NAMALWA (cell line): ENCODE measurements at places on chromosomes 1 and 21.

DNA sequence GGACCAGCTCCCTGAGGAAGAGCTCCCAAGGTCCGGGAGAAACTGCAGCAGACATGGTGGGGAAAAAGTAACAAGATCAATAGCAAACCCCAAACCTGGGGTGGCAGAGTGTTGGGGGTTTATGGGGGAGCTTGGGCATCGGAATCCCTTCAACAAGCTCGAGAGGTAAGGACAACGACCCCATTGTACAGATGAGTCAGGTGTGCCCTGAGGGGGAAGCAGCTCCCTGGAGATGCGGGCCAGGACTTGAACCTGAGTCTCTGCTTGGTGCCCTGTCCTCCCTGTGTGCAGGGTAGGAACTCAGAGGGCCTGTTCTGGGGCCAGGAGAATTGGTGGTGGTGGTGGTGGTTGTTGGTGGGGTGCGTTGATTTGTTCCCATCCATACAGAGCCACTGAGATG, 125.4 kb downstream of the PTPRU start:
- DNase-seq: no peak

- DNase-seq: no peak
These were observed 31.5 kb downstream of the WARS2 start for GRCh38 chr1:119108988-119109387.

GRCh38 chr1:156241311-156241811, 623 bp upstream of the BGLAP start:
- no peak for DNase-seq

- DNase-seq: no peak
These were observed 20.6 kb upstream of the KIF26B start for GRCh38 chr1:245133995-245134715.

- DNase-seq: peak; percentile 36
These were observed 959 bp upstream of the SDC3 start for GRCh38 chr1:30909365-30910068.

- no peak for DNase-seq
These were observed 35.4 kb downstream of the KIAA0040 start for GRCh38 chr1:175157200-175157599.

DNA sequence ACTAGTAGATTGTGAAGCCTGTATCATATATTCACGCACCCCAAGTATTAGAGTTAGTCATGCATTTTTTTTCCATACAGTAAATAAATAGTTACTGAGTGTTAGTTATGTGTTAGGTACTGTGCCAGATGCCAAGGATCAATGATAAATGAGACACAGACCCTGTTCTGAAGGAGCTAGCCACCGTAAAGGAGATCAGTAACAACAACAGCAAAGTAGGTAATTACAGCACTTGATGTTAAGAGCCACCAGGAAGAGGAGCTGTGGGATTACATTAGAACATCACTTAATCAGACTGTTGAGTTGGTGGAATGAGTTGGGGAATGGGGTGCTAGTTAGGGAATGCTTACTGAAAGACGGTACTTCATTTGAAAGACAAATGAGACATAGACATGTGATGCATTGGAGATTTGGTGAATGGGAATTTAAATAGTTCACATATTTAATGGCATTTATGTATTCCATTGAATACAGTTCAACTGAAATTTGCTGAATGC, 21.0 kb downstream of the PRKAA2 start:
- no peak for DNase-seq

DNA sequence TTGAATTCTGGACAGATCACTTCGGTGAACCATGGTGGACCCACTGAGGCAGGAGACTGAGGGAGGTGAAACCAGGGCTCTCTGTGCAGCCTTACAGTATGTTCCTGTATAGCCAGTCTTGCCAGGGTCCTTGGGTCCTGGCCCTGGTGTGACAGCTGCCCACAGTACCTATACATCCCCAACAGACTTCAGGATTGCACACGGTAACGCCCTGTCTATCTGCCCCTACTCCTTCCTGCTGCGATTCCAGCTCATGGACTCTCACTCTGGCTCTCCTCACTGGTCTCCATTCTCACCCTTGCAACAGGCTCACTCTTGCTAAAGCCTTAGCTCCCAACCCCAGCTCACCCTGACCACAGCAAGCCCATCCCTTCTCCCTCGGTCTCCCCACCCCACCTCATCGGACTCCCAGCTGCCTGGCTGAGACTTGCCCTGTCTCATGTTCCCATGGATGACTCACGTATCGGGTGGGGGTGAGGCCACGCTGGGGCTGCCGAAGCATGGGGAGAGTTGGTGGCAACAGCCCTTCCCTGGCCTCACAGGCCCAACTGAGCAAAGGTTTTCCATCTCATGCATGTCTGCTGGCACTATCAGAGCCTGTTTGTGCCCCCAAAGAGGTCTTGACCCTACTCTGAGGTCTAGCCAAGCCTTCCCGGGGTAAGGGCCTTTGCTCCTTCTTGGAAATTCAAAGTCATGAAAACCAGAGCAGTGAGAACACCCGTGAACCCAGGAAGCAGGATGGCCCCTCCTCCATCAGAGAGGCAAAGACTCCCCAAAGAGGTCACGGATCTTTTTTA, 7.1 kb downstream of the PHLDA3 start:
- DNase-seq: no peak

DNA sequence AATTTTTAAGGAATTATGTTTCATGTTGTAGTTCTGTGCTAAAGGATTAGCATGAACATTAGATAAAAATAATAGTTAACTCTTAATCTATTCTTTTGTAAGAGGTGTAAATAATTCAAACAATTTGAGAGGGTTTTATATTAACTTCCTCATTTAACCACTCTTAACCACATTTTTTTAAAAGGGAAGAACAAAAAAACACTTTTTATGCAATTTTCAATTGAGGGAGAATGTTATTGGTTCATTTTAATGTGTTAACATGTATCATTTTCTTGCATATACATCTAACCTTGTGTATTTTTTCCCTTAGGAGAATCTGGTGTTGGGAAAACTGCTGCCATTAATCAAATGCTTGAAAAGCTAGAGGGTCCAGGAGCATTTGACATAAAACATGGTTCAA, 169.0 kb downstream of the LBR start:
- DNase-seq: no peak

DNA sequence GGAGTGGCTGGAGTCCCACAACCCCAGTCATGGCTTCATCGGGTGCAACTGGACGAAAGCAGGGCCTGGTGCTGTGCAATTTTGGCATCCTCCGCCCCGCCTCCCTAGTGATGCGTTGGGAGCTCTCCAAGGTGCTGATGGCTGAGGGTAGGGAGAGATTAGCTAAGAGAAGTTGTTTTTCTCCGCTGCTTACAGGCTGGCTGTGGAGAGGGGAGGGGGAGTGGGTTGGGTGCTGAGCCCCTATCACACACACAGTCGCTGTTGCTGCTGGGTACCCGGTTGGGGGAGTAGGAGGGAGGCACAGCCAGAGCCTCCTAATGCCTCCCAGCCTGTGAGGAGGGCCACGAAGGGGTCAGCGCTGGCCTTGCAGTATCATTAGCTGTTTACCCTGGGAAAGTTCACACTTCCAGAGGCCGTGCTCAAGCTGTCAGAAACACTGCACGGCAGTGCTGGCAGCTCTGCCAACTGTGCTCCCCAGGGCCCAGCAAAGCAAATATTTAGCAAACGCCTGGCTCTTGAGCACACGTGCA, 110.0 kb downstream of the GRIK3 start:
- peak; percentile 71 for DNase-seq

- no peak for DNase-seq
These were observed 39.4 kb upstream of the EPS15 start for GRCh38 chr1:51558375-51558924.

DNA sequence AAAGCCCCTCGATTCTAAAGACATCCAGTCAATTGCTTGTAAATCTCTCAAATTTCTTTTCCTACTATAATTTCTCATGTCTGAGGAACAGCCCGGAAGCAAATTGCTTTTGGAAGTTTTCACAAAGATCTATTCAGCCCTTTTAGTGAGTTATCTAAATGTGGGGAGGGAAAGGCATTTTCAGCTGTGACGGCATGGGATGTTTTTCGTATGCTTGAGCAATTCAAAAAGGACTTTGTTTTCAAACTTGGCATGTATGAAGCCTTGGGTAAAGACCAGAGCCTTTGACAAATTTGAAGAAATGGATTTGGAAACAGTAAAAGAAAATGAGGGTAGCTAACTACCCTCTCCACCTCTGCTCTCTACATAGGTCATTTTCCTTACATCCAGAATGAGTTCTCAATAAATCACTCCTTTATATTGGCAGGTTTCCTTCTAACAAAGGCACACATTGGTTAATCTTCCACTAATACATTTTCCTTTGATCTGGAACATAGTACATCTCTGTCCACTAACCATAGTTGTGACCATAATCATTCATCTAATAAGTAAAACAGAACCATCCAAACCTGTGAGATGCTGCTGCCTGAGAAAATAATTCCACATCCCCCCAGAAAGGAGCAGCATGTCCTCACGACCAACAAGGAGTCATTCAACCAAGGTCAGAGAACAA, 66.1 kb upstream of the ADAM30 start:
- DNase-seq: no peak

- DNase-seq: no peak
These were observed 13.4 kb upstream of the ALX3 start for GRCh38 chr1:110083866-110084226.

DNA sequence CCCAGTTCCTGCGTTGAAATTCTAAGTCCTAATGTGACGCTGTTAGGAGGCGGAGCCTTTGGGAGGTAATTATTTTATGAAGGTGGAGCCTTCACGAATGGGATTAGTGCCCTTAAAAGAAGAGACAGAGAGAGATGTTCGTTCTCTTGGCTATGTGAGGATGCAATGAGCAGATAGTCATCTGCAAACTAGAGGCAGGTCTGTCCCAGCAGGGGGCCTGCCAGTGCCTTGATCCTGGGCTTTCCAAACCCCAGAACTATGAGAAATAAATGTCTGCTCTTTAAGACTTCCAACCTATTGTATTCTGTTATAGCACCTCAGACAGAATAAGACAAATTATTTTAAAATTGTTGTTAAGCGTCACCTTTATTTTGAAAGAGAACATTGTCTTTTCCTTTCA, 123.1 kb upstream of the KCNJ6 start:
- DNase-seq: no peak

GRCh38 chr1:216896146-216896545, 172.9 kb upstream of the ESRRG start:
- DNase-seq: no peak

- peak; percentile 26 for DNase-seq
These were observed 494.7 kb upstream of the ADGRL2 start for GRCh38 chr1:81305997-81306452.

DNA sequence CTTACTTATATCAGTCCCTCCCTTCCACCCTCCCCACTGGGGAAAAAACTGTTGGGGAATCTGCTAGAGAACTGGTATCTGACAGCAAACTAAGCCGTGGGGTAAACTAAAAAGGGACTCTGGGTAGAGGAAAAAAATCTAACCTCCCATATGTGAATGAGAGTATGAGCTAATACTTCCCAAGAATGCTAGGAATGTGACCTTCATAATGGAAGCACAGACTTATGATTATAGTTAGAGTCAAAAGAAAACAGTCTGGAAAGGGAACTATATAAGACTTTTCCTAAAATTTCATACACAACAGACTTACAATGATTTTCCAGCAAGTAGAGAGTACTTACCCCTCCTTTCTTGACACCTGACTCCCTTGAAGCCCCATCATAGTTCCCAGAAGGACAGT, 23.0 kb upstream of the RBBP5 start:
- no peak for DNase-seq

DNA sequence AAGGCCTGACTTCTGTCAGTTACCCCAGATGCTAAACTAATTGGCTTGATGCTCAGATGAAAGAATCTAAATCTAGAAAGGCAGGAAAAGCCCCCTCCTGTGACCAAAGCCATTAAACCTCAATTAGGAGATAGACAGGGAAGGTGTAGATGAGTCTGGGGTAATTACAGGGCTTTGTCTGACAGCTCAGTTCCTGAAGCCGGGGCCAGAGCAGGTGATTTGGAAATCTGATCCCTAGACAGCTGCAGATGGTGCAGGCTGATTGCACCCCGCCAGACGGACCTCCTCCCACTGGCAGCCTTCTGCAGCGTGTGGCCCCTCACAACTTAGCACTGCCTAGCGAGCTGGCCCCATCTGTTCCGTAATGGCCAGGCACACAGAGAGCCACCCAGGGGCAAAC, 395.1 kb downstream of the HLX start:
- DNase-seq: no peak

DNA sequence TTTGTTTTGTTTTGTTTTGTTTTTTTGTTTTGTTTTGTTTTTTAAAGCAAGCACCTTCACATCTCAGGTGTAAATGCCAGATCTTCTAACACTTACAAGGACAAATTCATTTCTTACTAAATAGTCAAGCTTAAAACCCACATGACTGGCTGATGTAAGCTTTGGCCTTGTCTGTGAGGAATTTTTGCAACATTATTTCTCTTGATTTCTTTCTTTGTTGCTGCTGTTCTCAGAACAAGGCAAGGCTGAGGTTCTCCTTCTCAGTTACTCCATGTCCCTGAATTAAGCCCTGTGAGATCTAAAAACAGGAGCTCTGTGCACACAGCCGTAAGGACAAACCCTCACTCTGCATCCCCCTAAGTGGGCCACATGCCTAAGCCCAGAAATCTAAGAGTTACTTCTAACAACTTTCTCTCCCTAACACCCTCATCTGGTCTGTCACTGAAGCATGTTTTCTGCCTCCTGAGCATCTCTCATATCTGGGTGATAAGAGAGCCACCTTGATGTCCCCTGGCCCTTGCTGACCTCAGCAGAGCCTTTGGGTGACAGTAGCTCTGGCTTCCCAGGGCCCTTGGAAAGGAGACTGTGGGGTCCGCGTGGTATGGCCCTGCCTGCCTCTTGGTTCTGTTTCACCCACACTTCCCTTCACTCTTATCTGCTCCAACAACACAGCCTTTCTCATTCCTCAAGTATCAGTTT, 81.2 kb upstream of the HOOK1 start:
- no peak for DNase-seq

DNA sequence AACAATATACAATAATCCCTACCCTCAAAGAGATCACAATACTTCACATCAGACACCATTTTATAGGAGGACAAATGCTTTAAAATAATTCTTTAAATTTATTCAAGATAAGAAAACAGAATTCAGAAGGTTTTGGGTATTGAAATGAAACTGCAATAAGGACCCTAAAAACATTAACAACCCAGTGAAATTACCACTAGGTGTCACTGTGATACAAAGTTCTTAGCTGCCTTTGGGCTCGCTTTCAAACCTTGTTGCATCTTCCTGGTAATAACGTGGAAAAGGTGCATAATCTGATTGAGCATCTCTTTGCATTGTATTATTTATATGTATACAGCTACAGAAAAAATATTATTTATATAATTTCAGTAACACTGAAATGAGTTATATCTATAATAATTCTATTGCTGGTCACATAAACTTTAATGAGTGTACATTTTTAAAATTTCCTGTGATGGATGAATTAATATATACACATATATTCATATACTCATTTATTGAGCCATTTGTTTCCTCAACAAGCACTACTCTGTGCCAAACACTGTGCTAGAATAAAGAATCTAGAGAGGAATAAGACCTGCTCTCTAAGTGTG, 185.2 kb downstream of the FAF1 start:
- peak; percentile 78 for DNase-seq

GRCh38 chr1:210496063-210496462, 167.4 kb downstream of the HHAT start:
- DNase-seq: no peak
